ENCODE measurements at places on chromosomes 1 and 21.

- no peak for DNase-seq
Measured at GRCh38 chr1:230334447-230334837, 91.7 kb downstream of the PGBD5 start.

DNA sequence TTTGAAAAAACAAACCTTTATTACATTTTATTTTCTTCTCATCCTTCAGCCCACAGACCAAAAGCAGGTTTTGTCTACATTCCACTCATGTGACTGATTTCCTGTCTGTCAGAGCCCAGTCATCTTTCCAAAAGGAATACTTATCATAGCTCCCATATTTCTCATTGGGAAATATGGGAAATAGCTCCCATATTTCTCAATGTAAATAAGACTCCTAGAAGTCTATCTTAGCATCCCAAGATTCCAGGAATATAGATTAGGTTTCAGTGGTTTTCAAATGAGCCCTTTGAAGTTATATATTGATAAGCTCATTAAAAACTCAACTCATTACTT is 19.1 kb upstream of the NRDC start:
- DNase-seq: no peak

- DNase-seq: no peak
Measured at GRCh38 chr1:71780681-71781080, 501.7 kb downstream of the NEGR1 start.

- no peak for DNase-seq
Measured at GRCh38 chr1:6391951-6392808, 1.4 kb downstream of the ACOT7 start.

- no peak for DNase-seq
Measured at GRCh38 chr1:53585129-53585528, 125.9 kb downstream of the DMRTB1 start.

All from anterior cingulate cortex (tissue), 58 donors.